Upper lobe of right lung (tissue), 1 donor: ENCODE measurements at places on chromosomes 7 and 10. TPM values are rescaled to one million over a fixed set of nuclear protein-coding genes. Genes with fewer than 3 reads are reported as not detected.

The AGR2 gene
- 66.3 TPM for total RNA-seq

The EIF5AL1 gene
- total RNA-seq = 0.14 TPM

The ANXA8L1 gene
- total RNA-seq = 34.6 TPM

The SRRT gene
- 105 TPM for total RNA-seq

The MYH16 gene
- not detected for total RNA-seq

The PRKG1 gene
- 30.0 TPM for total RNA-seq

The SLC29A4 gene
- 0.98 TPM for total RNA-seq

The CTAGE8 gene
- 4.9 TPM for total RNA-seq

The HBP1 gene
- total RNA-seq = 74.0 TPM

The ESYT2 gene
- 63.1 TPM for total RNA-seq

The BHLHA15 gene
- 0.81 TPM for total RNA-seq

The FFAR4 gene
- total RNA-seq = 4.9 TPM

The PAX2 gene
- total RNA-seq = not detected

The GPRIN2 gene
- total RNA-seq = 56.2 TPM

GRCh38 chr10:51699475-51700227 is at the start of gene CSTF2T:
TSS of gene CSTF2T (minus strand) at chr10:51699595. CDS start at chr10:51699549, 46 bp downstream.
- peak; percentile 91 for DNase-seq
- peaks cover 38% of the 10 kb centered on the region for H3K4me1 ChIP-seq
- peak within 1 kb of the TSS; percentile 88 for H3K4me3 ChIP-seq
- peaks cover 6% of the 10 kb centered on the region for H3K36me3 ChIP-seq

- H3K4me3 ChIP-seq = no peak overlapping the region
- no peaks in the 10 kb centered on the region for H3K36me3 ChIP-seq
- no peaks in the 10 kb centered on the region for H3K27me3 ChIP-seq
- H3K27ac ChIP-seq = no peak overlapping the region
- DNase-seq = no peak
These were observed 99.2 kb downstream of the ARID5B start for GRCh38 chr10:62000726-62001125.

DNA sequence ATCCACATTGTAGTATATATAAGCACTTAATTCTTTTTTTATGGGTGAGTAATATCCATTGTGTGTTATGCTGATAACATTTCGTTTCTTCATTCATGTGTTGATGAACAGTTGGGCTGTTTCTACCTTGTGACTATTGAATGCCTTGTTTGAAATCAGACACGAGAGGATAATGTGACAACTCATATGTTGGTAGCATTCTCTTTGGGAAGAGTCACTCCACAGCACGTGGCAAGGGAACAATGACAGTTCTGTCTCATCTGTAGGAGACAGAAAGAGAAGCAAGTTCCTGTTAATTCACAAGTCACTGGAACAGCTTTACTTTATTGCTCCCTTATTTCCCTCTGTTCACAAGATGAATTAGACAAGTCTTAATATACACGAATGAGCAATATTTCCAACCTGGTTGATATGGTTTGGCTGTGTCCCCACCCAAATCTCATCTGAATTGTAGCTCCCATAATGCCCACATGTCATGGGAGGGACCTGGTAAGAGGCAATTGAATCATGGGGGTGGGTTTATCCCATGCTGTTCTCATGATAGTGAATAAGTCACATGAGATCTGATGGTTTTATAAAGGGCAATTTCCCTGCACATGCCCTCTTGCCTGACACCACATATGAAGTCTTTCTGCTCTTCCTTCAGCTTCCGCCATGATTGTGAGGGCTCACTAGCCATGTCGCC is 125.3 kb downstream of the SEC23IP start:
- H3K27ac ChIP-seq = no peak overlapping the region
- H3K27me3 ChIP-seq = no peaks in the 10 kb centered on the region
- no peak for DNase-seq
- no peak overlapping the region for H3K4me3 ChIP-seq
- H3K4me1 ChIP-seq = no peaks in the 10 kb centered on the region

DNA sequence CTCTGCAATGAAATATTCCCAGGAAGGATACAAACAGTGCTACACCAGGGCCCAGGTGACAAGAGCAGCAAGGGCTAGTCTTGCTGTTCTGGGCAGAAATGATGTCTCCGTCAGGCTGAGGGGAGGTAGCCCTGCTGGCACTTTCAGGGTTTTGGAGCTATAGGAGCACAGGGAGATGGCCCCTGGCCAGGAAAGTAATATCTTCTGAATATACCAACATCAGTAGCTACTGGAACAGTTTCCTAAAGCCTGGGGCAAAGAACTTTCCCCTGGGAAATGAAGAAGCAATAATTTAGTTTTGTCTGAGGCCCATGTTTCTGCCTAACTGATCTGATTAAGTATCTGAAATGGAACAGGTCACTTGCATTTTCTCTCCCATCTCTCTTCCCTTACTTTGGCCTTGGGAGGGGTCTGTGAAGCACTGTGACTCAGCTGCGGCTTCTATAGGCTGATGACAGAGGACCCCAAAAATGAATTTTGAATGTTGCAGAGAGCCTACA is 489.1 kb upstream of the PODXL start:
- no peak for DNase-seq
- H3K27ac ChIP-seq = no peak overlapping the region
- no peaks in the 10 kb centered on the region for H3K36me3 ChIP-seq
- peaks cover 5% of the 10 kb centered on the region for H3K27me3 ChIP-seq
- H3K4me1 ChIP-seq = no peaks in the 10 kb centered on the region

GRCh38 chr7:116041615-116042014 is 11.1 kb upstream of the TFEC start:
- H3K27ac ChIP-seq = no peak overlapping the region
- no peaks in the 10 kb centered on the region for H3K4me1 ChIP-seq
- no peak overlapping the region for H3K4me3 ChIP-seq
- H3K36me3 ChIP-seq = no peaks in the 10 kb centered on the region

- no peak for DNase-seq
- peak overlapping the region; percentile 47 for H3K27ac ChIP-seq
- no peak overlapping the region for H3K4me3 ChIP-seq
- H3K36me3 ChIP-seq = no peaks in the 10 kb centered on the region
These were observed 243.0 kb upstream of the GLI3 start for GRCh38 chr7:42479816-42480633.

- no peak for DNase-seq
- H3K36me3 ChIP-seq = peaks cover 71% of the 10 kb centered on the region
- no peak overlapping the region for H3K27ac ChIP-seq
- no peaks in the 10 kb centered on the region for H3K27me3 ChIP-seq
- H3K4me3 ChIP-seq = no peak overlapping the region
These were observed 135.1 kb downstream of the ZMIZ1 start for GRCh38 chr10:79203833-79204232.

GRCh38 chr7:117011419-117012260 is 58.3 kb downstream of the ST7 start:
- H3K4me1 ChIP-seq = peaks cover 34% of the 10 kb centered on the region
- H3K27me3 ChIP-seq = no peaks in the 10 kb centered on the region
- no peak for DNase-seq
- H3K4me3 ChIP-seq = no peak overlapping the region

DNA sequence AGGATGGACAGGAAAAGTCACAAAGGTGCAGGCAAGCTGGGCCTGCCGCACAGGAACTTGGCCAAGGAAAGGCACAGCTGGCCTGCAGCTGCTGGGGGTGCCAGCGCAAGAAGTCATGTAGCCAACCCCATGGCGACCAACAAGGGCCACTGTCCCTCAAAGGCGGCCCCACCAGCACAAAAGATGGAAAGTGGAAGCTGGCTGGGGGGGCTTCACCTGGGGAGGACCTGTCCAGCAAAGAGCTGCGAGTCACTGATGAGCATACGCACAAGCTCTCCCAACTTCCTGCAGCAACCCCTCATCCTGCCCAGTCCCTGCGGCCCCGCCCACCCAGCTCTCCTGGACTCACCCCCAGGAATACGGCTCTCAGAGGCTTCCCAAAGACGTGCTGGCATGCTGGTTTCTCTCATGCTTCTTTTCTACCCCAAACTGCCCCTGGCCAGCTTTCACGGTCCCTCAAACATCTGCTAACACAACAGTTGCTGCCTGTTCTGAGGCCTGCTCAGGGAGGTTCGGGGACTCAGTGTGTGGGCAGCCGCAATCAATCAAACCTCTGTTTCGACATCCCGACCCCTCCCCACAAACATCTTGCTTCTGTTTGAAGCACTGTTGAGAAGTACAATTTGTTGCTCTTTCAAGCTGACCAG is 67.6 kb downstream of the FAM53B start:
- no peak overlapping the region for H3K4me3 ChIP-seq
- peaks cover 84% of the 10 kb centered on the region for H3K4me1 ChIP-seq
- DNase-seq = no peak
- peaks cover 6% of the 10 kb centered on the region for H3K36me3 ChIP-seq
- no peaks in the 10 kb centered on the region for H3K27me3 ChIP-seq

GRCh38 chr7:131826960-131827359 is 270.5 kb upstream of the PODXL start:
- DNase-seq = no peak
- no peaks in the 10 kb centered on the region for H3K36me3 ChIP-seq
- H3K27me3 ChIP-seq = peaks cover 20% of the 10 kb centered on the region
- H3K4me1 ChIP-seq = no peaks in the 10 kb centered on the region
- no peak overlapping the region for H3K27ac ChIP-seq

- DNase-seq = no peak
- no peak overlapping the region for H3K4me3 ChIP-seq
- no peaks in the 10 kb centered on the region for H3K27me3 ChIP-seq
- H3K27ac ChIP-seq = no peak overlapping the region
These were observed 110.3 kb upstream of the STEAP1B start for GRCh38 chr7:22610263-22610662.

- no peaks in the 10 kb centered on the region for H3K27me3 ChIP-seq
- no peak overlapping the region for H3K4me3 ChIP-seq
- no peaks in the 10 kb centered on the region for H3K4me1 ChIP-seq
- H3K36me3 ChIP-seq = no peaks in the 10 kb centered on the region
- H3K27ac ChIP-seq = no peak overlapping the region
These were observed 44.0 kb upstream of the SEMA3A start for GRCh38 chr7:84238596-84238995.

GRCh38 chr10:4443419-4443818 is 382.6 kb upstream of the AKR1E2 start:
- no peak overlapping the region for H3K27ac ChIP-seq

GRCh38 chr10:1369197-1369596 is 313.0 kb downstream of the WDR37 start:
- H3K27me3 ChIP-seq = peaks cover 5% of the 10 kb centered on the region
- H3K27ac ChIP-seq = no peak overlapping the region
- no peaks in the 10 kb centered on the region for H3K4me1 ChIP-seq
- H3K36me3 ChIP-seq = no peaks in the 10 kb centered on the region

GRCh38 chr10:74021248-74022055 is 23.5 kb downstream of the VCL start:
- H3K4me3 ChIP-seq = no peak overlapping the region
- no peaks in the 10 kb centered on the region for H3K36me3 ChIP-seq
- peaks cover 31% of the 10 kb centered on the region for H3K4me1 ChIP-seq
- no peak for DNase-seq
- no peaks in the 10 kb centered on the region for H3K27me3 ChIP-seq

DNA sequence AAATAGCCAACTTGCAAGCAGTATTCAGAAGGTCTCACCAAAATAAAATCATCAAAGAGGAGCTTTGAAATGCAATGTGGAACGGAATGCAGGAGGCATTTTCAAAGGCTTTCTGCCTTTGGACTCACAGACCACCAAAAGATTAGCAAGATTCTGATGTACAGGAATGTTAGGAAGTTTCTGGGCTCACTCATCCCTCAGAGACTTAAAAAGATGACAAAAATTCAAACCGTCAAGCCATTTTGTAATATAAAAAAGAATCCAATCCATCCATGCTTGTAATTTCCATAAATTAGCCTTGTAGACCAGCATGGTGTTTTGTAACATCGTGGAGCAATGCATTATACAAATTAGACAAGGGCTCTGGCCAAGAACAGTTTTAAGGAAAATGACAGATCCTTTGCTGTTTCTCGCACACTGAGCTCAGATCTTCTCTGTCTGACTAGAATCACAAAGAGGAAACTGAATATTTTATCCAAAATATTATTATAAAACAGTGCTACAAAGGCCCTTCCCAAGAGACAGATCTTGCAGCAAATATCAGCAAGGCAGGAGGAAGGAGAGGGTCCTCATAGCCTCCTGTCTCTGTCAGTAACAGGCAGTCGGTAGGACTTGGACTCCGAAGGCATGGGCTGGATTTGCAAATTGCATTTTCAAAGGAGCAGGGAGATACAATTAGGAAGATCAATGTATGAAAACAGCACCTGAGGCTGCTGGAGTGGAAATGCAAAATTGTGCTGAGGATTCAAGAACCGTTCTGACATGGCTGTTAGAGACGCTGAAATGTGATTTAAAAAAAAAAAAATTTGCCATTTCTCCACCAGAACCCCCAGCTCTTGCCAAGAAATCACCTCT is 57.4 kb upstream of the NRP1 start:
- DNase-seq = no peak
- H3K4me1 ChIP-seq = no peaks in the 10 kb centered on the region
- H3K4me3 ChIP-seq = no peak overlapping the region
- H3K36me3 ChIP-seq = no peaks in the 10 kb centered on the region

GRCh38 chr7:129388333-129389098 is 45.7 kb upstream of the STRIP2 start:
- no peak for DNase-seq
- H3K4me3 ChIP-seq = no peak overlapping the region
- no peaks in the 10 kb centered on the region for H3K4me1 ChIP-seq
- peaks cover 22% of the 10 kb centered on the region for H3K36me3 ChIP-seq
- H3K27me3 ChIP-seq = no peaks in the 10 kb centered on the region

GRCh38 chr10:293636-294035 is 158.4 kb downstream of the ZMYND11 start:
- no peaks in the 10 kb centered on the region for H3K27me3 ChIP-seq
- H3K4me3 ChIP-seq = no peak overlapping the region
- H3K27ac ChIP-seq = no peak overlapping the region
- no peaks in the 10 kb centered on the region for H3K36me3 ChIP-seq

GRCh38 chr10:126609566-126609965 is 60.9 kb downstream of the C10orf90 start:
- DNase-seq = no peak
- no peaks in the 10 kb centered on the region for H3K36me3 ChIP-seq
- H3K27ac ChIP-seq = no peak overlapping the region
- no peaks in the 10 kb centered on the region for H3K27me3 ChIP-seq
- H3K4me3 ChIP-seq = no peak overlapping the region
- no peaks in the 10 kb centered on the region for H3K4me1 ChIP-seq

GRCh38 chr7:30254717-30255063 is 29.7 kb upstream of the ZNRF2 start:
- no peaks in the 10 kb centered on the region for H3K36me3 ChIP-seq
- DNase-seq = no peak
- no peak overlapping the region for H3K4me3 ChIP-seq
- H3K27me3 ChIP-seq = no peaks in the 10 kb centered on the region
- no peak overlapping the region for H3K27ac ChIP-seq

DNA sequence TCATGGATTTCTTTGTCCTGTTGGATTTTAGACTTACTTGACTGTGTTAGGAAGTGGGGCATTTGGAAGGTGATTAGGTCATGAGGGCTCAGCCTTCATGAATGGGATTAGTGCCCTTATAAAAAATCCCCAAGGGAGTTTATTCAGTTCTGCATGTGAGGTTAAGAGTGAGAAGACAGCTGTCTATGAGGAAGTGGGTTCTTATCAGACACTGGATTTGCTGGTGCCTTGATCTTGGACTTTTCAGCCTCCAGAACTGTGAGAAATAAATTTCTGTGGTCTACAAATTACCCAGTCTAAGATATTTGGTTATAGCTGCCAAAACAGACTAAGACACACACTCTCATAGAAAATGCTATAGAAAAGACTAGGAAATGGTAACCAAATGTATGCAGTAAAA is 724.7 kb upstream of the FZD8 start:
- H3K36me3 ChIP-seq = no peaks in the 10 kb centered on the region
- no peak overlapping the region for H3K4me3 ChIP-seq
- DNase-seq = no peak
- no peak overlapping the region for H3K27ac ChIP-seq
- H3K4me1 ChIP-seq = no peaks in the 10 kb centered on the region
- H3K27me3 ChIP-seq = no peaks in the 10 kb centered on the region

- peaks cover 23% of the 10 kb centered on the region for H3K36me3 ChIP-seq
- H3K4me3 ChIP-seq = peak overlapping the region; percentile 52
- DNase-seq = no peak
- no peaks in the 10 kb centered on the region for H3K27me3 ChIP-seq
- peaks cover 31% of the 10 kb centered on the region for H3K4me1 ChIP-seq
These were observed 76.1 kb downstream of the MKI67 start for GRCh38 chr10:128050121-128050516.
